CD4-positive, alpha-beta T cell treated with Interferon gamma for 1 hour (primary cell): ENCODE measurements at places on chromosomes 4 and X.

DNA sequence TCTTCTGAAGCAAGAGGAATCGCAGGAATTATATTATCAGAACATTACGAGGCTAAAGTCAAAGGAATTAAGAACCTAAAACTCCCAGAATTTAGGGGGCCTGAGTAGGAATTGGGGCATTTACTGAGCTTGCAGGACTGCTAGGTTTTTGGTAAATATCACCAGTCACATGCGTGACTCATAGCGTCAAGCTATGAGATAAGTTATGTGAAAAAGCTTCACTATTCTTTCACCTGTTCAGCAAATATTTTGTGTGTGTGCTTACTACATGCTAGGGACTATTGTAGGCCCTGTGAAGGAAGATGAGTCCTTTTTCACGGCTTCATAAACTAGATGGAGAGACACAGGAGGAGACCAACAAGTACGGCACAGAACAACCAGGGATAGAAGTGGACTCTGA, 52.2 kb downstream of the MAGEA10 start:
- no peak for DNase-seq

DNA sequence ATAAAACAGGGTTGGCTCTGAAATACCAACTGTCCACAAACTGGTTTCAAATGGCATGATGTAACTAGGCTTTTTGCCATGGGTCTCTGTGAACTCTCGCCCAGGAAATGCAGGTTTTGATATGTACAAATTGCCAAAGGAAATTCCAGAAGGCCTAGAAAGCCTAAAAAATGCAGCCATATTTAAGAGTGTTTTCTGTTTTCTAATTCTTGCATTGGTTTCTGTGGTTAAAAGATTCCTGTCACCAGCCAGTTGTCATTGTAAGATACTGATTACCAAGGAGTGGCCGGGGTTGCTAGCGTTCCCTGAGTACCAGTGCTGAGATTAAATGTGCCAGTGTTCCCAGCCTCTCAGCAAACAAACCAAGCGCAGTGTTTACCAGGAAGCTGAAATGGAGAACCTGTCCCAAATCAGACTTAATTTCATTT, 53.9 kb upstream of the SORBS2 start:
- DNase-seq = no peak

DNA sequence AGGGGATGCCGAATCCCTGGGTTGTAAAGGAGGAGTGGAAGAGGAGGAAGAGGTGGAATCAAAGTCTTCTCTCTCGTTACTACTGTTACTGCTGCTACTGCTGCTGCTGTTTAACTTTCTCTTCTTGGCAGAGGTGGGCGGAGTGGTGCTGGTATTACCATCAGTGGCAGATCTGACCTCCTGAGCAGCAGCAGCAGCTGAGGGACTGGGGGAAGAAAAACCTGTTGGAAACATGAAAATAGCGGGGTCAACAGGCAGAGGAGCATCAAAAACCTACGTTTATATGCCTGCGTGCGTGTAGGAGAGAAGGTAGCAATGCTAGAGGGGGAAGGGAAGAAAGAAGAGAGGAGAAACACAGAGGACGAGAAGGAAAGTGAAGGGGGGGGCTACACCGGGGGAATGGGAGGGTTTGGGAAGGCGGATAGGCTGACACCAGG, 339 bp downstream of the CUL4B start:
- peak; percentile 19 for DNase-seq

GRCh38 chr4:577499-578450, 1.7 kb upstream of the TMEM271 start:
- no peak for DNase-seq

- DNase-seq = no peak
These were observed 214.7 kb upstream of the INTU start for GRCh38 chr4:127417885-127418535.

DNA sequence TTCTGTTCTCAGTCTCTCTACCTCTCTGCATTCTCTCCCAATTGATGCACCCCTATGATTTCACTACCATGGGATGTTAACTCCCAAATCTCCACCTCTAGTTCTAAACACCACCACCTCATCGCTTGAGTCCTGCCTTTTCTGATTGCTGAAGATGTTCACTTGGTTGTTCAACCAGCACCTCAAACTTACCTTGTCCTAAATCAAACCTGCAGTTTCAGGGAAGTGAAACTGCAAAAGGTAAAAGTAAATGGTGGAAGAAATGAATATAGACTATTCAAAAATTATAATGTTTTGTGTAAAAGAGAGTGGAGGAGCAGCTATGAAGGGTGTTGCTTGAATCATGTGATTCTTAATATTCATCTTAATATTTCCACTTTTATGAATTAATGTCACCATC, 91.0 kb downstream of the PDE5A start:
- no peak for DNase-seq

DNA sequence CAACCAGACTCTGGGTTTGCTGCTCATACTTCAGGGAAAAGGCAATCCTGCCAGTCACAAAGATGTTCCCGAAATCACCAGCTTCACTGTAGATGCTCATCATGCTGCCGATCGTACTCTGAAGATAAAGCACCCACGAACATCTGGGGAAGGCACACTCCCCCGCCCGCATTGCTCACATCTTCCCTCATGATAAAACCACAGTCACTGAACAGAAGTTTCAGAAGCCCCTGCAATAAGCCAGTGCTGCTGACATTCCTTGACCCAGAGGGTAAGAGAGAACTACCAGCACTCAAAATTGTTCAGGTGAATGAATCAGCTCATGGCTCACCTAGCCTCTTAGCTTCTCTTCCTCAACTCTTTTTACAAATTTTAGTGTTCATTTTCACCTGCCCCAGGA, 43.1 kb downstream of the SRPX2 start:
- no peak for DNase-seq

- no peak for DNase-seq
These were observed 11.2 kb downstream of the CITED1 start for GRCh38 chrX:72294497-72294896.

DNA sequence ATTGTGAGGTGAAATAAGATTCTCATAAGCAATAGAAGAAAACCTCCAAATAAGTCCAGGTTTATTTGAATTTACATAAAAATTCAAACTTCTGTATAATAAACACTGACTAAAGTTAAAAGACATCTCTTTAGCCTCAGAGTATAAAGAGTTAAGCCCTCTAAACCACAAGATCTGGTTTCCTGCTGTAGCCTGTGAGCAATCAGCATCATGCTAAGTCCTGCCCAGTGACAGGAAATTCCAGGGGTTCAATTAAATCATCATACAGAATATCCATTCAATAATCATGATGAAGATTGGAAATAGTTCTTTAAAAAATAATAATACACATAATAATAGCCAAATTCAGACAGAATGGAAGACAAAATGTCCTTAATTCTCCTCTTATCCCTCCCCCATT, 139.2 kb upstream of the DGKK start:
- no peak for DNase-seq

- DNase-seq = no peak
These were observed 44.8 kb downstream of the SHOX start for GRCh38 chrX:675279-675954.

DNA sequence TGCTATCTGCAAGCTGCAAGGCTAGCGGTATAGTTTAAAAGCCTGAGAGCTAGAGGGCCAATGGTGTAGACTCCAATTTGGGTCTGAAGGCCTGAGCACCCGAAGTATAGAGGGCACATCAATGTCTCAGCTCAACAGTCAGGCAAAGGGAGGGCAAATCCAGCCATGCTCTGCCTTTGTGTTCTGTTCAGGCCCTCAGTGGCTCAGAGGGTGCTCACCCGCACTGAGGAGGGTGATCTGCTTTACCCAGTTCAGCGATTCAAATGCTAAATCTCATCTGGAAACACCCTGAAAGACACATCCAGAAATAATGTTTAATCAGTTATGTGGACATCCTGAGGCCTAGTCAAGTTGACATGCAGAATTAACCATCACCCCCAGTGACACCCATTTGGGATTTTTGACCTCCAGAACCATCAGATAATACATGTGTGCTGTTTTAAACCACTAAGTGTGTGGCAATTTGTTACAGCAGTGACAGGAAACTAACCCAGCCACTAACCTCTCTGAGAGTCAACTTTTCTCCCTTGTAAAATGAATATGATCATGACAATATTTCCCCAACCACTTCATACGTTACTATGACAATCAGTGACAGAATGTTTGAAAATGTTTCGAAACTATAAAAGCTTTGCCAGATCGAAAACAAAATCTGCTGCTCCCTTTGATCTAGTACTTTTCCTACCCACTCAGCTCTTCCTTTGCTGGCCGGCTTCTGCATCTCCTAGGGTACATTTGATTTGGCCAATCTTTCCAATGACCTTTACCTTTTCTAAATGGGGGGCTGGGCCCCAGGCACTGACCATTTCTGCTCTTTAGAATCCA, 8.4 kb upstream of the TBL1X start:
- peak; percentile 27 for DNase-seq

DNA sequence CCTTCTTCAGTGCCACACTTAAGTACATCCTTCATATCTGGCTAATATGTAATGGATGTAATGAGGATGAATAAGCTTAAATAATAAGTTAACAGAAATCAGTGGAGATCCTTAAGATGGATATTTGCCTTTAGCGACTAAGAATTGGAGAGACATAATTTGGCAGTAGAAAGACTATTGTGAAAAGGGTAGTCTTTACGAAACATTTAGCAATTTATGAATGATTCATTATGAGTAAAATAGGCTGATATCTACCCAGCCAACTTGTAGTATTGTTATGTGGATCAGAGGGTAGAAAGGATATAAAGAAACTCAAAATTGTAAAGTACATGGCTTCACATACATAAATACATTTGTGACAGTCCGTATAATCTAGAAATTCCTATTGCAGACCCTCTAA, 2371.8 kb downstream of the PCDH7 start:
- DNase-seq = no peak

DNA sequence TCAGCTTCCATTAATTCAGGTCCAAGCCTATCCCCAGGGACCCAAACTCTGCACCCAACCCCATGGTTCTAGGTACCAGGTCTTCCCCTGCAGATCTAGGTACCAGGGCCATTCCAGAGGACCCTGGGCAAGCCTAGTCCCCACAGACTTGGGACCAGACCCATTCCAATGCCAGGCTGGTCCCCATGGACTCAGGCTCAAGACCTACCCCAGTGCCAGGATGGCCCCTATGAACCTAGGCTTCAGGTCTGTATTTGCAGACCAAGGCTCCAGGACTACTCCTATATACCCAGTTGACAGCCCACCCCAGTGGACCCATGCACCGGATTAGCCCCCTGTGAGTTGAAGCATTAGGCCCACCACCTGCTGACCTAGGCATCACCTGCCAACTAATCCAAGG, 8.9 kb downstream of the MTHFD2L start:
- DNase-seq = no peak

GRCh38 chr4:183260491-183261151, 59.5 kb downstream of the CLDN22 start:
- no peak for DNase-seq

GRCh38 chr4:7526491-7526890, 91.8 kb upstream of the PSAPL1 start:
- no peak for DNase-seq

DNA sequence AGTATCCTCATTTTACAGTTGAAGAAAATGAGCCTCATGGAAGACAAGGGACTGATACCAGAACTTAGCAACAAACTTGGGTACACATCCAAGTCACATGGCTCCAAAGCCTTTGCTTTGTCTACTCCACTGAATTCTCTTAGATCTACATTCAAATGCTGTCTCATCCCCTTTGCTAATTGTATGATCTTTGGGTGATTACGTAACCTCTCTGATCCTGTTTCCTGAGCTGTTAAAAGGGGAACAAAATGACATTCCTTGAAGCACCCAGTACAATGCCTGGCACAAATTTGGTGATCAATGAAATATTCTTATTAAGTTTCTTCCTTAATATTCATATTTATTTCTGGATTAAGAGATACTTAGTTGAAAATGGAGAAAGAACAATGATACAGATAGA, 5.9 kb upstream of the HPGD start:
- DNase-seq = no peak

DNA sequence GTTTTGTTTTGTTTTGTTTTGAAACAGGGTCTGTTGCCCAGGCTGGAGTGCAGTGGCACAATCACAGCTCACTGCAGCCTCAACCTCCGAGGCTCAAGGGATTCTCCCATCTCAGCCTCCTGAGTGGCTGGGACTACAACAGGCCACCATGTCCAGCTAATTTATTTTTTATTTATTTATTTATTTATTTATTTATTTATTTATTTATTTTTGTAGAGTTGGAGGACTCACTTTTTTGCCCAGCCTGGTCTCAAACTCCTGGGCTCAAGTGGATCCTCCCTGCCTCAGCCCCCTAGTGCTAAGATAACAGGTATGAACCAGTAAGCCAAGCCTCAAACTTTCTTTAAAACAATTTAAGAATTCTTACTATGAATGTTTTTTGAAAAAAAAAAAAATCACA, 26.6 kb upstream of the PLS3 start:
- DNase-seq = no peak

DNA sequence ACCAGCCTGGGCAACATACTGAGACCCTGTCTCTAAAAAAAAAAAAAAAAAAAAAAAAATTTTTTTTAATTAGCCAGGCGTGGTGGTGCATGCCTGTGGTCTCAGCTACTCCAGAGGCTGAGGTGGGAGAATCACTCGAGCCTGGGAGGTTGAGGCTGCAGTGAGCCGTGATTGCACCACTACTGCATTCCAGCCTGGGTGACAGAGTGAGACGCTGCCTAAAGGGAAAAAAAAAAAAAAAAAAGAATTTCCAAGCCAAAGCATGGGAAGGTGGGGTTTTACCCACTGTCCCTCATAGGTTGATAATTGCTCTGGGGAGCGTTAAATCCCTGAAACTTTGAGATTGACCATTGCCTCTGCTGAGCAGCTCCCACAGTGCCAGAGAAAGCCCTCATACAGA, 427.5 kb downstream of the BCOR start:
- DNase-seq = no peak

DNA sequence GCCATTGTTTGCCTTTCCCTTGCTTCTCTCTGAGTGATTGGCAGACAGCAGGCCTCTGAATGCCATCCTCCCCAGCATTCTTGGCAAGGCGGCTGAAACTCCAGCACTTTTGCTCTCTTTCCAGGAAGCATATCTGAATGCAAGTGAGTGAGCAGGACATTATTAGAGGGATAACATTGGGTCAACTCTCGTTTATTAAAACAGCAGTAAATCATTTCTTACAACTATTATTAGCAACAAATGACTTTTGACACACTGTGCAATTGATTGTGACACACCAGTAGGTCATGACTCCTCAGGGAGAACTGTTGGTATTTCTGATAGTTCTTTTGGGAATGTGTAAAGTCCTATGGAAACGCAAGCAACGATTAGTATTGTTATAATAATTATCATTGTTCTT, 103.8 kb downstream of the EFNB1 start:
- no peak for DNase-seq

GRCh38 chrX:117713411-117713810, 403.2 kb downstream of the KLHL13 start:
- DNase-seq = no peak

GRCh38 chr4:93828332-93828994, at the start of gene ATOH1:
TSS of gene ATOH1 (plus strand) at chr4:93828753. CDS start at chr4:93828927, 174 bp downstream.
- DNase-seq = no peak

GRCh38 chr4:53861856-53862610, 202.4 kb downstream of the CHIC2 start:
- no peak for DNase-seq

GRCh38 chr4:15233626-15234025, 194.2 kb upstream of the C1QTNF7 start:
- DNase-seq = no peak
